NCI-H146 (cell line): ENCODE measurements at places on chromosomes 6 and 20.

- no peak for DNase-seq
Observed at GRCh38 chr6:30752157-30752927, 8.0 kb upstream of the IER3 start.

DNA sequence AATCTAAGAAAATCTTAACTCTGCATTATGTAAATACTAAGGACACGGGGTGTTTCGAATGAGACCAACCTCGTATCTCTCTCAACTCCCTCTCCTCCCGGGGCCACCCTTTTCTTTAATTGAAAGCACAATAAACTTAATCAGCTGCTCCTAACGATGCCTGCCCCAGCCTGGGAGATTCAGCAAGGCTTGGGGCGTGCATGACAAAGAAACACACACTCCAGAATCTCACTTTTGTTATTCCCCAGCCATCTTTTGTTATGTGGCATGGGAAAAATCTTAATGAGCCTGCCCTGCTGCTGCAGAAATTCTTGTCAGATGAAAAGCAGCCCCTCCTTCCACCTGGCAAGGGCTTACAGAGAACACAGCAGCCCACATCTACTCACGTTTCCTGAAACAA is 117.4 kb downstream of the TTLL2 start:
- DNase-seq: no peak

DNA sequence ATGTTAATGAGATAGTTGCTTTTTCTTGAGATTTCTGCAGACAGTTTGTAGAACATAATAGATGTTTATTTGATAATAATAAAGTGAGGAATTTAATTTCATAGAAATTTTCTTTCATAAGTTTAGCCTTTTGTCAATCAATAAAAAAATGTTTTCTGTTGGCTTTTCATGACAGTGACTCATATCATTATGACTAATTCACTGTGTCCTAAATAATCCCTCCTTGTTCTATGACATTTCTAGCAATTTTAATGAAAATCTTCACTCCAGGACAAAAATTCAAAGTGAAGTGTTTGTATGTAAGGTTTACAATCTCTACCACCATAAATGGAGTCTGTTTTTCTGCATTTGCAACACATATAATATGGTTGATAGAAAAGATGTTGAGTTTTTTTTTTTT is 109.9 kb downstream of the UTRN start:
- DNase-seq: no peak

- no peak for DNase-seq
Observed at GRCh38 chr20:37898233-37899104, 4.5 kb upstream of the VSTM2L start.

DNA sequence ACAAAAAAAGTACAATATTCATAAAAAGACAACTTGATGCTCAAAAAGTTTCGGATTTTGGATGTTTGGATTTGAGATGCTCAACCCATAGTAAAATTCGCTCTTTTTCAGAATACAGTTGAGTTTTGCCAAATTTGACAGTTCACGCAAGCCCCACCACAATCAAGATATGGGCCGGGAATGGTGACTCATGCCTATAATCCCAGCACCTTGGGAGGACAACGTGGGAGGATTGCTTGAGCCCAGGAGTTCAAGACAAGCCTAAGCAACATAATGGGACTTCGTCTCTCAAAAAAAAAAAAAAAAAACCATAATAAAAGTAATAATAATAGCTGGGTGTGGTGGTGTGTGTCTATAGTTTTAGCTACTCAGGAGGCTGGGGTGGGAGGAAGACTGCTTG is 51.3 kb downstream of the PHF20 start:
- no peak for DNase-seq

GRCh38 chr20:53547664-53548239 is 45.9 kb downstream of the ZNF217 start:
- DNase-seq: peak; percentile 44

- no peak for DNase-seq
Observed at GRCh38 chr6:109389650-109390274, 7.5 kb upstream of the CD164 start.

DNA sequence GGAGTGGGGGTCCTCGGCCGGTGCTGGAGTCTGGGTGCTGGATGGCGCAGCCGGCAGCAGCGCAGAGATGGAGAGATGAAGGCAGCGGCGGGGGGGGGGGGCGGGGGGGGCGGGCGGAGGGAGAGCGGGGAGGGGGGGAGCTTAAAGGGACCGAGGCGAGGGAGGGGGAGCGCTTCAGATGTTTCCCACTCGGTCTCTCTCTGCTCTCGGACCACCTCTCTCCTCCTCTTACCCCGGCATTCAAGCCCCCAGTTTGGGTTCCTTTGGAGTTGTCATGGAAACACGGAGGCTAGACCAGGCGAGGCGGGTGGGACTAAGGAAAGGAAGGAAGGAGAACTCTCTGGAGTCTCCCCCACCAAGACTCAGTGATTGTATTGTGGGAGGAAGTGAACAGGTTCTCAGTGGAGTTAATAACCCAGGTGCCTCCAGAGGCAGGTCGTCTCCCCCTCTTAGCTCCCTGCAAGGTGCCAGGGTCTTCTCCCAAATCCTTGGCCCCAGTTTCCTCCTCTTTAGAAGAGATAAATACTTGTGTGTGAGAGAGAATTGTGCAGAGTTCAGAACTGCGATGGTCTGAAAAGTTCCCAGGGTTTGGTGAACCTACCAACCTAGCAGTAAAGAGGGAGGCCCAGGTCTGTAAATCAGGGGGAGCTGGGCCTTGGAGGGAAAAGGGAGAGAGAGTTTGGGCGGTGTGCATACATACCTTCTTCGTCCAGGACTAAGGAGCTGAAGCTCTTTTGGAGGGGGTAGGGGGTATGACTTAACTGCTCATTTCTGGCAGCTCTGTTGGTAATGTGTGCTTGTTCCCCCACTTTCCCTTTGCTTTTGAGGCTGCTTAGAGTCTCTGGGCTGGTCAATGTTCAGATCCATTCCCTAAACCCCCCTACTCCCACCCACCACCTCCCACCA is at the start of gene PRRT1:
PRRT1 (minus strand) TSS at position 77 of the 906 bp plus-strand sequence. CDS start 112 bp downstream, outside the sequence.
- no peak for DNase-seq

DNA sequence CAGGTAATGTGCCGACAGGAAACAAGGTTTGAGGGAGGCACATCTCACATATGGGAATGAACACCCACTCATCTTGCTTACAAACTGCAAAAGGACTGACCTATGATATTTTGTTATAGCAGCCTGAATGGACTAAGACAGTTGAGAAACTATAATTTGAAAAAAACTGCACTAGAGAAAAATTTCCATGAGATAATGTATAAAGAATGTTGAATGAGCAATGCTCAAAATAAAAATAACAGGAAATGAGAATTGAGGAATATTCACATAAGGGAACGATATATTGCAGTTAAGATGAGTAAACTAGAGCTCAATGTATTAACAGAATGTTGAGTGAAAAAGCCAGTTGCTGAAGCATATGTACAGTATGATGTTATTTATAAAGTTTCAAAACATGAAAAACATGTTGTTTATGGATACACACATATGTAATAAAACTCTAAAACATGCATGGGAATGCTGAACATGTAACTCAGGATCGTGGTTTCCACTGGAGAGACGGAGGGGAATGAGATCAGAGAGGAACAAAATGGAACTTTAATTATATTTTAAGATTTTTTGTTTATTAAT is 6.3 kb upstream of the TBC1D22B start:
- DNase-seq: no peak

- DNase-seq: peak; percentile 98
Observed at GRCh38 chr6:41288030-41288753, 1.7 kb upstream of the TREM1 start.

GRCh38 chr6:170025935-170026750 is 264.7 kb downstream of the DLL1 start:
- peak; percentile 96 for DNase-seq
